Smooth muscle cell of the coronary artery (primary cell): ENCODE measurements at places on chromosomes 7 and 10. TPM values are rescaled to one million over a fixed set of nuclear protein-coding genes. Genes with fewer than 3 reads are reported as not detected.

AKR1C8 gene
- not detected in 2 replicates for total RNA-seq

ACTL6B gene
- total RNA-seq, result not detected in 2 replicates

KBTBD2 gene
- 24.0 and 31.5 TPM in 2 replicates for total RNA-seq

GIMAP6 gene
- total RNA-seq, result 0.35 TPM in 1 of 2 replicates, not detected in the other

NUTM2E gene
- under 0.01 TPM in 1 of 2 replicates, not detected in the other for total RNA-seq

SGMS1 gene
- 26.7 and 28.8 TPM in 2 replicates for total RNA-seq

ANKRD30A gene
- total RNA-seq, result not detected in 2 replicates

MINDY4 gene
- total RNA-seq, result 4.7 and 5.0 TPM in 2 replicates

C10orf105 gene
- total RNA-seq, result under 0.01 and 0.12 TPM in 2 replicates

LFNG gene
- total RNA-seq, result 2.1 and 2.6 TPM in 2 replicates

UBTD1 gene
- total RNA-seq, result 16.3 and 30.3 TPM in 2 replicates

FGF8 gene
- not detected in 2 replicates for total RNA-seq

SLIT1 gene
- under 0.01 and 0.35 TPM in 2 replicates for total RNA-seq

UTF1 gene
- not detected in 2 replicates for total RNA-seq

PRKAR1B gene
- total RNA-seq, result 14.9 and 26.8 TPM in 2 replicates

DMBT1 gene
- under 0.01 and 0.12 TPM in 2 replicates for total RNA-seq

ANKRD1 gene
- 1.5 and 315 TPM in 2 replicates for total RNA-seq

P4HA1 gene
- total RNA-seq, result 206 and 253 TPM in 2 replicates

TAS2R41 gene
- not detected in 2 replicates for total RNA-seq

KIF11 gene
- total RNA-seq, result 1.2 and 6.5 TPM in 2 replicates

CDK14 gene
- total RNA-seq, result 28.7 and 54.0 TPM in 2 replicates

LRIT1 gene
- not detected in 2 replicates for total RNA-seq

UFSP1 gene
- total RNA-seq, result 1.2 and 5.7 TPM in 2 replicates

GPR15LG gene
- not detected in 2 replicates for total RNA-seq

ADIRF gene
- 44.9 and 184 TPM in 2 replicates for total RNA-seq

ZP3 gene
- 1.4 and 2.2 TPM in 2 replicates for total RNA-seq

CYP3A7 gene
- 0.23 TPM in 1 of 2 replicates, not detected in the other for total RNA-seq

PRLHR gene
- total RNA-seq, result not detected in 2 replicates
